ENCODE measurements at places on chromosomes 6 and 20.

DNA sequence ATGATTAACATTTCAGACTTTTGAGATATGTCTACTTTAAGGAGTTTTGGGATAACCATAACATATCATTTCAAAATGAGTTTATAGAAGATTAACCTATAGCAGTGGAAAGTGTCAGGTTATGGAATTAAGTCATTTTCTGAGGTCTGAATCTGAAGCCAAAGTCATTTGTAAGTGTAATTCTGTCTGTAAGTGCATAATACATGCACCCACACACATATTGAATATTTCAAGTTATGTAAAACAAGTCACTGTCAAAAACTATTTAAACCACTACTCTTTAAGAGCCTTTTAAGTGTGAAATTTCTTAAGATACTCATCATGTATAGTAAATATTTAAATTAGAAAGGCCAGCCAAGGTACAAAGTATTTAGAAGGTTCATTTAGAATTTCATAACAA, 115.8 kb upstream of the HMGCLL1 start:
- DNase-seq, result no peak

DNA sequence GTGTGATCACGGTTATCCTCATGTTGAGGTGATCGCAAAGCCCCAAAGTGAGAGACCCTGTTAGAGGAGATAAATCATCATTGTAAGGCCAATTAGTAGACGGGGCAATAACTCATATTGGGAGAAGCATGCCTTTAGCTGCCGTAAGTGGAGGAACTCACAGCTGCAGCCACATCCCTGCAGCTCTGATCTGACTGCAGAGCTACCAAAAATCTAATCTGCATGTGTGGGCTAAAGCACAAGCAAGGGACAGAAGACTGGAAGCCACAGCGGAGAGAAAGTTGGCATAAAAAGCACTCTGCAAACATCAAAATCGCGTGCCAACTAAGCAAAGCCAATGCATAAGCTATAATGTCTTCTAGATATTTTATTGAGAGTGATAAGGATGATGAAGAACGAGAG, 79.8 kb downstream of the TBC1D7 start:
- no peak for DNase-seq

GRCh38 chr20:53944796-53945195, 125.6 kb downstream of the BCAS1 start:
- no peak for DNase-seq

DNA sequence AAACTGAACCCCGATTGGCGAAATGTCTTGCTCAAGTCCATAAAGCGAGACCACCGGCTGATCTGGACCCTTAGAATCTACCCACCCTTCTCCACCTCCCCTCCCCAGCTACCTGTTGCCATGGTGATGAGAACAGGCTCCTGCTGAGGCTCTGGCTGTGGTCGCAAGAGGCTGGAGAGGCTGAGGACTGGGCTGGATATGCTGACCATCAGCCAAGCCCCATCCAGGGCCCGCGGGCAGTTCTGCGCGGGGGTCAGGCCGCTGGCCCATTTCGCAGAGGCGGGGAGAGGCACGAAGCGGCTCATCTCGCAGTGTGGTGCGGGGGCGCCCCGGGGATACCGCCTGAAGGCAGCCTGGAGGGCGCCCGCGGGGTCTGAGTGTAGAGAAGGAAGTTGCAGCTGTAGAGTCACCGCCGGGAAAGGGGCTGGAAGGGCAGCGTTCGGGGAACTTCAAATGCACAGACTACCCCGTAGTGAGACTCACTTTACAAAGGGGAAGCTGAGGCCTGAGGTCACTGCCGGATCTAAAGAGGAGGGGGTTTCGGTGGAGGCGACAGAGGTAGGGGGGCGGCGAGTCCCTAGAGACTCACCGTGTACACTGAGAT, 671 bp downstream of the TAPBP start:
- DNase-seq, result peak; percentile 31

- no peak for DNase-seq
Measured at GRCh38 chr20:24421071-24421470, 48.4 kb upstream of the SYNDIG1 start.

GRCh38 chr6:55445648-55446204, 118.5 kb downstream of the GFRAL start:
- no peak for DNase-seq
